ENCODE measurements at places on chromosomes 13 and 19. TPM values are rescaled to one million over a fixed set of nuclear protein-coding genes. Genes with fewer than 3 reads are reported as not detected.
A peak's percentile ranks its signal among the peaks of the same experiment; 100 is the strongest.

Gene C19orf73
- total RNA-seq: 1.0 TPM

Gene OR7C1
- not detected for total RNA-seq

Gene CLIP3
- total RNA-seq: 1.7 TPM

Gene MUC16
- total RNA-seq: 0.03 TPM

Gene CATSPERD
- not detected for total RNA-seq

Gene PRKD2
- 177 TPM for total RNA-seq

Gene CA11
- total RNA-seq: 4.5 TPM

DNA sequence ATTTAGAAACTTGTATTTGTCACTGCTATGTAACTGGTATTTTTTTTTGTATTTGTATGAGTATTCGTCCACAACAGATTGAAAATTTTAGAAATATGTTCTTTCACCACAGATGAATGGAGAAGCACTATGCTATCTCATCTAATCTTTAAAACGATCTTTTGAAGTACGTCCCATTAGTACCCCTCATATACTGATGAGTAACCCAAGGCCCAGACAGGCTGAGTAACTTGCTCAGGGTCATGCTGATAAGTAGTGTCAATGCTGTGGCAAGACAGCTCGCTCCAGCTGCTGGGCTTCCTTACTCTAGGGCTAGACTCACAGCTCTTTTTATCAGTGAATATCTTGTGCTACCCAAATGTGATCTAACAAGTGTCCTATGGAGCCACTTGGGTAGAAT is 154.2 kb downstream of the SUCLA2 start:
- no peaks in the 10 kb centered on the region for H3K36me3 ChIP-seq
- no peaks in the 10 kb centered on the region for H3K4me1 ChIP-seq
- no peak for DNase-seq
- H3K27me3 ChIP-seq: peaks cover 8% of the 10 kb centered on the region

DNA sequence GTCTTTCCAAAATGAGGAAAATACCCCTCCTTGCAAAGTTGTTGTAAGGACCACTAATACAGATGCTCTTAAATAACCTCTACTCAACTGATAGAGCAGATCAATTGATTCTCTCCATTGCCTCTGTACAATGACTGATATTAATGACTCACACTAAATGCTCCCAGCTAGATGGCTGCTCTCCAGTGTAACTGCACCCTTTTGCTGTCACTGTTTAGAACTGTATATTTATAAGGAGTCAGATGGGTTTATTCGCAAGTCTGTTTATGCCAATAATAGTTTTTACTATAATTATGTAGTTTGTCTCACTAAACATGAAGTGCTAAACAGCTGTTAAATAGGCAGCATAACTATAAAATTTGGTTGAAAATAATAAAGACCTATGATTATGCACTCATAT is 21.0 kb upstream of the N4BP2L1 start:
- no peak overlapping the region for H3K4me3 ChIP-seq
- peaks cover 31% of the 10 kb centered on the region for H3K4me1 ChIP-seq
- H3K27ac ChIP-seq: no peak overlapping the region
- DNase-seq: no peak
- H3K36me3 ChIP-seq: no peaks in the 10 kb centered on the region
- H3K27me3 ChIP-seq: no peaks in the 10 kb centered on the region

DNA sequence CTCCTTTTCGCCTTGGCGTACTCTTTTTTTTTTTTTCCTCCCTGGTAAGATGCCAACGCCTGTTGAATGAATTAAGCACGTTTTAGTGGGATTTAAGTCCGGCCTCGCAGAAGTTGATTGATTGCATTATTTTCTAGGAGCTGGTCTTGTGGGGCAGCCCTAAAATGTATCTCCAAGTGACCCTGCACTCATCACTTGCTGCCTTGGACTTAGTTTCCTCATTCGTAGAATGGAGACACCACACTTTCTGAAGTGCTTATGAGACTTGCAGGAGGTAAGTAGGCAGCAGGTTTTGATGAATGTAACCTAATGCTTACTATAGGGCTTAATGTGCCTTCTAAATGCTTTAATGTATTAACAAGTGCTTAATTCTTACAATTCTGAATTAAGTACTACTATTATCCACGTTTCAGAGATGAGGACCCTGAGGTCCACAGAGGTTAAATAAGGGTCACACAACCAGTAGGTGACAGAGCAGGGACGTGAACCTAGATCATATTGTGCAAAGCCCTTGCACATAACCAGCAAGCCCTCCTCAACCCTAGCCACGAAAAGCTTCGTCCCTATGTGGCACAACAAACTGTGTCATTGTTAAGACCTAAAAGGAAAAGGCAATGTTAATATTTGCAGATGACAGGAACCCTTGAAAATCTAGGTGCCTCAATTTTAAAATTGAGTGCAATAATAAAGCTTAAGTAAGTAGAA is 514 bp upstream of the ARGLU1 start:
- H3K4me3 ChIP-seq: peak overlapping the region; percentile 99
- H3K36me3 ChIP-seq: peaks cover 34% of the 10 kb centered on the region
- DNase-seq: no peak
- peak overlapping the region; percentile 94 for H3K27ac ChIP-seq

DNA sequence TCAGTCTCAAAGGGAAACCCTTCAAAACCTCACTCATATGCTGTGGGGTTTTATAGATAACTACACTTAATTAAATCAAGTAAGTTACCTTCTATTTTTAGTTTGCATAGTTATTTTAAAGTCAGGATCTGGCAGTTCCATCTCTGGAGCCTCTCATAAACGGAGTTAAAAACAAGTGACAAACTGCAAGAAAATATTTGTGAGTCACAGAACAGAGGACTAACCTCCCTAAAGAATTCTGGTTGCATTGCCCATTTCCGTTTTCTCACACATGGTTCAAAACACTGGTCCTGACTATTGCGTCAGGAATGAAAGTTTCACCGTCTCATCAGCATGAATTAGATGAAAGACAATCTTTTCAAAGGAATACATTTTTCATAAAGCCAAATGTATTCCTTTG is 10.6 kb downstream of the RXFP2 start:
- H3K4me3 ChIP-seq: no peak overlapping the region
- H3K36me3 ChIP-seq: no peaks in the 10 kb centered on the region
- H3K27me3 ChIP-seq: peaks cover 29% of the 10 kb centered on the region
- DNase-seq: no peak
- no peak overlapping the region for H3K27ac ChIP-seq

GRCh38 chr19:18760440-18761383 is 30.4 kb downstream of the COMP start:
- no peaks in the 10 kb centered on the region for H3K27me3 ChIP-seq
- H3K36me3 ChIP-seq: no peaks in the 10 kb centered on the region
- DNase-seq: no peak
- H3K4me1 ChIP-seq: no peaks in the 10 kb centered on the region
- no peak overlapping the region for H3K4me3 ChIP-seq
- H3K27ac ChIP-seq: no peak overlapping the region

- peaks cover 2% of the 10 kb centered on the region for H3K27me3 ChIP-seq
- H3K36me3 ChIP-seq: peaks cover 44% of the 10 kb centered on the region
- peak overlapping the region; percentile 98 for H3K27ac ChIP-seq
- DNase-seq: peak; percentile 86
- H3K4me1 ChIP-seq: peaks cover 42% of the 10 kb centered on the region
- H3K4me3 ChIP-seq: peak overlapping the region; percentile 93
Measured at GRCh38 chr13:30463787-30464495, 1.8 kb downstream of the HMGB1 start.

Data from activated CD4-positive, alpha-beta memory T cell treated with anti-CD3 and anti-CD28 coated beads, Interleukin-2, amount 10 ng/mL, durations not matched to agents 7 days and 5 days (primary cell).